ENCODE measurements at places on chromosomes 2 and 18.
A peak's percentile ranks its signal among the peaks of the same experiment; 100 is the strongest.

GRCh38 chr2:19949071-19949470 is 40.8 kb downstream of the WDR35 start:
- no peaks in the 10 kb centered on the region for H3K4me1 ChIP-seq
- DNase-seq: no peak
- H3K4me3 ChIP-seq: no peak overlapping the region
- no peak overlapping the region for H3K27ac ChIP-seq

- DNase-seq: no peak
- H3K36me3 ChIP-seq: peaks cover 12% of the 10 kb centered on the region
- H3K27me3 ChIP-seq: peaks cover 26% of the 10 kb centered on the region
- no peaks in the 10 kb centered on the region for H3K4me1 ChIP-seq
These were observed 57.6 kb downstream of the MTCL1 start for GRCh38 chr18:8762968-8763367.

- H3K27ac ChIP-seq: no peak overlapping the region
- H3K36me3 ChIP-seq: peaks cover 5% of the 10 kb centered on the region
- DNase-seq: peak; percentile 23
- no peak overlapping the region for H3K4me3 ChIP-seq
These were observed 377.8 kb downstream of the LRATD1 start for GRCh38 chr2:15010346-15010745.

GRCh38 chr2:68800517-68800916 is 65.9 kb downstream of the ARHGAP25 start:
- peaks cover 32% of the 10 kb centered on the region for H3K4me1 ChIP-seq
- no peak for DNase-seq
- no peaks in the 10 kb centered on the region for H3K27me3 ChIP-seq
- H3K4me3 ChIP-seq: no peak overlapping the region
- H3K36me3 ChIP-seq: peaks cover 64% of the 10 kb centered on the region

- no peaks in the 10 kb centered on the region for H3K27me3 ChIP-seq
- H3K4me1 ChIP-seq: no peaks in the 10 kb centered on the region
- H3K27ac ChIP-seq: no peak overlapping the region
- no peak for DNase-seq
- no peak overlapping the region for H3K4me3 ChIP-seq
These were observed 406.3 kb upstream of the PIK3C3 start for GRCh38 chr18:41548521-41549260.

DNA sequence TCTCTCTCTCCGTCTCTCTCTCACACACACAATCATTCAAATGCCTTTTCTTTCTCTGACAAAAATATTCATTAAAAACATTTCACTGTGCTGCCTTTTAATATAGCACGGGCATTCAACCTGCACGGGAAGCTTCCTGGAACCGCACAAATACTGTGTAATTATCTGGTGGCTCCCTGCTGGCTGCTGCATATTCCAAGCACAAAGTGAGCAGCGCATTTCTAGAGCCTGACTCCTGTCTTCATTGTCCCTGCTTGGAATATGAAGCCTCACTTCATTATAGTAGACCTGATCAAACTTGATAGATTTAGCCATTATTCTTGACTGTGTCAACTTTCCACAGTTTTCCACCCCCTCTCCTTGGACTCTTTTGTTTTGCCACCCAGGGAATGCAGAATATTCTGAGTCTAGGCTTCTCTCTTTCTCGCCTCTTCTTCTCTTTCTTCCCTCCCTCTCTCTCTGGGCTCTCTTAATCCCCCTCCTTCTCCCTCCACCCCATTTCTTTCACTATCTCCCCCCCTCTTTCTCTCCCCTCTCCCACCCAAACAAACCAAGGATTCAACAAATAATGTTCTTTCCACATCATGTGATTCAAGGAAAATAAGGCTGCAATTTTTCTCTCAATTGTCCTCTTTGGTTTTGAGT is 672.1 kb upstream of the FANCL start:
- H3K36me3 ChIP-seq: no peaks in the 10 kb centered on the region
- H3K27me3 ChIP-seq: no peaks in the 10 kb centered on the region
- H3K4me1 ChIP-seq: no peaks in the 10 kb centered on the region
- DNase-seq: no peak

GRCh38 chr2:205462681-205463345 is 219.5 kb upstream of the NRP2 start:
- no peak overlapping the region for H3K27ac ChIP-seq
- peaks cover 4% of the 10 kb centered on the region for H3K4me1 ChIP-seq
- H3K27me3 ChIP-seq: peaks cover 4% of the 10 kb centered on the region

DNA sequence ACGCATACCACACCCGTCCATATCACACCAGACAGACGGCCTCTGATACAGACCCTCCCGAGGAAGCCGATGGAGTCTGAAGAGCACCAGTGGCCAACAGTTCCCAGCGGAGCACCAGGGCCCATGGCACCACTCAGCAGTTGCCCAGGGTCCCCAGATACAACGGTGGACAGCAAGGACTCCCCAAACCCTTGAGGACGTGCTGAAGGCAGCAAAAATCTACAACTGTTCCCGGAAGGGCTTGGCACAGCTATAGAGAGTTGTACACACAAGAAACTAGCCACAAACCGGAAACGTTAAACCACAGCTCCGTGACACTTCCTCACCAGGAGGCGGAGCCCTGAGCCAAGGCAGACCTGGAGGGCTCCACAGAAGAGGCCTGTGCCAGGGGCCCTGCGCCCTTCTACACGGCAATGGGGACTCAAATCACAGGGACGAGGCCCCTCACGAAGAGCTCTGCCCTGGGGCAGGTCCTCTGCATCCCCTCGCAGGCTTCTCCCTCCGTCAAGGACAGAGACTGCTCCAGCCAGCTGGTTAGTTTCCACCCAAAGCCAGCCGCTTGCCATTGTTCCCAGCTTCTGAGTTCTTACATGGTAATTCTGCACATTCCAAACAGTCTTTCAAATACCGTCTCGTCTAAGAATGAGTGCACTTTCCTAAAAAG is 133.4 kb downstream of the HDAC4 start:
- H3K4me1 ChIP-seq: peaks cover 86% of the 10 kb centered on the region
- DNase-seq: peak; percentile 97
- peak overlapping the region; percentile 86 for H3K4me3 ChIP-seq
- peak overlapping the region; percentile 93 for H3K27ac ChIP-seq
- peaks cover 33% of the 10 kb centered on the region for H3K36me3 ChIP-seq
- no peaks in the 10 kb centered on the region for H3K27me3 ChIP-seq

- H3K36me3 ChIP-seq: peaks cover 6% of the 10 kb centered on the region
- DNase-seq: no peak
These were observed 122.7 kb downstream of the MAP3K20 start for GRCh38 chr2:173198327-173198726.

GRCh38 chr2:175837046-175837445 is 165.0 kb downstream of the LNPK start:
- H3K36me3 ChIP-seq: no peaks in the 10 kb centered on the region
- no peak for DNase-seq
- peaks cover 11% of the 10 kb centered on the region for H3K27me3 ChIP-seq
- H3K27ac ChIP-seq: no peak overlapping the region

- no peaks in the 10 kb centered on the region for H3K27me3 ChIP-seq
These were observed 60.9 kb downstream of the ZFP36L2 start for GRCh38 chr2:43165378-43166069.

- H3K27me3 ChIP-seq: no peaks in the 10 kb centered on the region
- DNase-seq: peak; percentile 54
- H3K4me3 ChIP-seq: peak overlapping the region; percentile 17
These were observed 68.3 kb downstream of the TET3 start for GRCh38 chr2:74052732-74053710.

GRCh38 chr2:149658553-149658952 is 71.0 kb upstream of the MMADHC start:
- no peaks in the 10 kb centered on the region for H3K4me1 ChIP-seq
- DNase-seq: no peak
- no peaks in the 10 kb centered on the region for H3K27me3 ChIP-seq
- no peak overlapping the region for H3K4me3 ChIP-seq
- no peak overlapping the region for H3K27ac ChIP-seq

GRCh38 chr2:23404426-23404825 is 19.4 kb downstream of the KLHL29 start:
- H3K4me3 ChIP-seq: no peak overlapping the region
- DNase-seq: peak; percentile 45
- H3K27me3 ChIP-seq: peaks cover 8% of the 10 kb centered on the region
- H3K27ac ChIP-seq: no peak overlapping the region
- no peaks in the 10 kb centered on the region for H3K36me3 ChIP-seq
- H3K4me1 ChIP-seq: peaks cover 9% of the 10 kb centered on the region

- H3K27me3 ChIP-seq: no peaks in the 10 kb centered on the region
- no peak for DNase-seq
- no peaks in the 10 kb centered on the region for H3K4me1 ChIP-seq
- H3K4me3 ChIP-seq: no peak overlapping the region
- no peak overlapping the region for H3K27ac ChIP-seq
These were observed 14.7 kb upstream of the GPR75 start for GRCh38 chr2:53874401-53874950.

- peaks cover 57% of the 10 kb centered on the region for H3K36me3 ChIP-seq
- DNase-seq: no peak
- H3K27ac ChIP-seq: no peak overlapping the region
These were observed 23.2 kb downstream of the MAP4K4 start for GRCh38 chr2:101720732-101721131.

DNA sequence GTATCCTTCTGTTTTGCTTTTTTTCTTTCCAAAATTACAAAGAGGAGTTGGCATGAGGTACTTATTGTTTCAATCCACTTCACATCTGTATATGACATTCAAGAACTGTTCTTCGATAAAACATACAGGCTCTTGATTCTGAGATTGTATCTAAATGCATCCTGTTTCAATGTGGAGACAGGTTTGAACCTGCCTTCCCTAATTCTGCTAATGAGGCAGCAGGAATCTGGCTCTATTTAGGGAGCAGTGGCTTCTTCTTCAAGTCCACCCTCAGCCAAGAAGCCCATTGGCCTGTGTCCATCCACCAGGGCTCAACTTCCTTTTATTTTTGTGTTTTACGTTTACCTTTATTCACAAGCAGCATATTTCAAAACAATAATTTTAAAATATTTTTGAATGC is 84.8 kb upstream of the PIK3C3 start:
- no peak overlapping the region for H3K27ac ChIP-seq
- no peak for DNase-seq
- no peaks in the 10 kb centered on the region for H3K36me3 ChIP-seq

DNA sequence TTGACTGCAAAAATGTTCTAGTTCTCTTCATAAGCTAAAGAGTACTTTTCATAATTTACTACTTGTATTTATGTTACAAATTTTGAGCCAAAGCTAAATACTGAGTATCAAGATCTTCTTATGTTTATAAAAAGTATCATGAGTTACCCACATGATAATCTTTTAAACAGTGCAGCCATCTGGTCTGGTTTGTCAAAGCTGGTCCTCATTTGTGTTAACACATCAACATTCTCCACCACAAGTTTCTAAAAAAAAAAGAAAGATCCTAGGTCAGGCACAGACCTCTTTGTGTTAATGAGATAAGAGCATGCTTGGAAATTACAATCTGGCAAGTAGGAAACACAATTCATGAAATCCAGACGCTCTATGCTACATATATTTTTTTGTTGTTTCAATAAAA is 75.5 kb upstream of the FRZB start:
- H3K4me3 ChIP-seq: no peak overlapping the region
- peaks cover 6% of the 10 kb centered on the region for H3K4me1 ChIP-seq
- peaks cover 1% of the 10 kb centered on the region for H3K27me3 ChIP-seq
- H3K27ac ChIP-seq: no peak overlapping the region
- no peaks in the 10 kb centered on the region for H3K36me3 ChIP-seq
- DNase-seq: no peak

DNA sequence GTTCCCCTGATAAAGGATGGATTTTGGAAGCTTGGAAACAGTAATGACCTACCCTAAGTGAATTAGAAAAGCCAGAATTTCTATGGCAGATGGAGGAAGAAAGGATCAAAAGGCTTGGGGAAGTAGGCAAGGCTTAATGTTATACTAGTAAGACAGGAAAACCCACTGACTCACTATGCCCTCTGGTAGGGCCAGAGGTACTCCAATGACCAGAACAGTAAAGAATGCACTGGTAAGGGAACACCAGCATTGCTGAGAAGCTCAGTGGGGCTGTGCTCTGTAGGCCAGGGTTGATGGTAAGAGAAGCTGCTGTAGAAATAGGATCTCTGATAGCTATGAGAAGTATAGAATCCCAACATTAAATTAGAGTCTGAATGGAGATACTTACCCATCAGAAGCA is 126.4 kb downstream of the GFPT1 start:
- H3K4me1 ChIP-seq: no peaks in the 10 kb centered on the region
- H3K36me3 ChIP-seq: no peaks in the 10 kb centered on the region
- DNase-seq: no peak
- peaks cover 12% of the 10 kb centered on the region for H3K27me3 ChIP-seq
- H3K27ac ChIP-seq: no peak overlapping the region

DNA sequence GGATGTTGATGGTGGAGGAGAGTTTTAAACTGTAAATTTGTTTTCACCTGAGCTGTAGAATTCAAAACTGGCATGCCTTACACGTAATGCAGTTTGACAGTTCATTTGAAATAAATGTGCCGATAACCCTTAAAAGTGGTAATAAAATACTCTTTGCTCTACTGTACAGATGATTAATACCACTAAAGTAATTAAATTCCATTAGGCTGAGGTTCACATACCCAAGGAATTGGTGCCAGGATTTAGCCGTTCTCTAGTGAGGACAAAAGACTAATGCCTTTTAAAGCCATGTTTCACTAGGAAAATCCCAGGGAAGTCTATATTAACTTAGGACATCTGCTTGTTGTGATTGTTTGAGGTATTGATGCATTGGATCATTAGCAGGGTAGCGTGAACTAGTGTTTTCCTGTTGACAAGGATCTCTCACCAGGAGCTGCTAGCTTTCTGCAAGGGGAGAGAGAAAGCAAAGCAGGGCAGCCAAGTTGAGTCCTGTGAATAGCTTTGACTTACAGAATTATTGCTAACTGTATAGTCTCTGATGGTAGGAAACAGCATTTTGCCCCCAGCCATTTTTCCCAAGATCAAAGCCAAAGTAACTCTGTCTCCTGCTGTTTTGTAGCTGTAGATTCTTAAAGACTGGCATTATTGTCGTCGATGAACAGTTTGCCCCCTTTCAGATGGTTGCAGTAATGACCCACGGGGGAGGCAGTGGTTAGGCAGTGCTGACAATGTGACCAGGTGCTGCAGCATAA is 280.9 kb upstream of the FANCL start:
- H3K27me3 ChIP-seq: peaks cover 7% of the 10 kb centered on the region
- H3K4me1 ChIP-seq: no peaks in the 10 kb centered on the region
- DNase-seq: no peak
- no peaks in the 10 kb centered on the region for H3K36me3 ChIP-seq
- H3K27ac ChIP-seq: no peak overlapping the region

GRCh38 chr2:58194458-58194857 is 46.7 kb downstream of the FANCL start:
- no peaks in the 10 kb centered on the region for H3K4me1 ChIP-seq
- no peak for DNase-seq
- H3K27me3 ChIP-seq: no peaks in the 10 kb centered on the region
- H3K36me3 ChIP-seq: peaks cover 10% of the 10 kb centered on the region
- no peak overlapping the region for H3K4me3 ChIP-seq

DNA sequence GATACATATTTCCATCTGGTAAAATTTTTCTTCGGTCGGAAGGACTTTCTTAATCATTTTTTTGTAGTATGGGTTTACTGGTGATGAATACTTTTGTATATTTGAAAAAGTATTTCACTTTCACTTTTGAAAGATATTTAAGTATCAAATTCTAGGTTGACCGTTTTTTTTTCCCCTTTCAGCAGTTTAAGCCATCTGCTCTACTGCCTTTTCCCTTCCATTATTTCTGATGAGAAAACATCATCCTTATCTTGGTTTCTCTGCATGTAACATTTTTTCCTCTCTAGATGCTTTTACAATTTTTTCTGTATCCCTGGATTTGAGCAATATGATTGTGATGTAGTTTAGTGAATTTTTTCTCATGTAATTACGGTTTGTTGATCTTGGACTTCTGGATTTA is 87.0 kb downstream of the MTX2 start:
- no peaks in the 10 kb centered on the region for H3K36me3 ChIP-seq
- no peak overlapping the region for H3K27ac ChIP-seq
- no peak for DNase-seq
- peaks cover 6% of the 10 kb centered on the region for H3K27me3 ChIP-seq
- H3K4me3 ChIP-seq: peak overlapping the region; percentile 8
- H3K4me1 ChIP-seq: peaks cover 3% of the 10 kb centered on the region

Data from activated CD8-positive, alpha-beta T cell treated with anti-CD3 and anti-CD28 coated beads, Interleukin-2, amount 10 ng/mL, durations not matched to agents 7 days and 5 days (primary cell).